ENCODE measurements at places on chromosomes 4 and X.

DNA sequence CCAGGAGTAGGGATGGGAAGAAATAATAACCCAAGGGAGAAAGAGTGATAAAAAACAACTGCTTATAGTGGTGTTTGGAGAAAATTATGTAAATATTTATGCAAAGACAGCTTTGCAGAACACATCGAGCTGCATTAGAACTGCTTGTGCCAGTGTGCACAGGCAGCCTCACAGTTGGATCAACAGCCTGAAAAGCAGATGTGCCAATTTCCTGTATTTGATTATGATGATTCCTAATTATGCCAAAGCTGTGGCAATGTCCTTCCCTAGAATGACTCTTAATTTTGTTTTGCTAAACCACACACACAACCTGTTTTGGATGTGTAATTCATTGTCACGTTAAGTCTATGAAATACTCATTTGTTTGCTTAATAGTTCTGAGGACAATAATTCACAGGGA, 30.6 kb upstream of the ANTXR2 start:
- peaks cover under 1% of the 10 kb centered on the region for H3K4me1 ChIP-seq
- no peak for DNase-seq
- peaks cover 12% of the 10 kb centered on the region for H3K36me3 ChIP-seq
- peaks cover 2% of the 10 kb centered on the region for H3K27me3 ChIP-seq
- H3K27ac ChIP-seq = no peak overlapping the region
- H3K4me3 ChIP-seq = no peak overlapping the region

- peaks cover 5% of the 10 kb centered on the region for H3K36me3 ChIP-seq
- H3K4me1 ChIP-seq = peaks cover 28% of the 10 kb centered on the region
- peak overlapping the region; percentile 87 for H3K27ac ChIP-seq
- peak overlapping the region; percentile 87 for H3K4me3 ChIP-seq
- DNase-seq = no peak
- no peaks in the 10 kb centered on the region for H3K27me3 ChIP-seq
These were observed 4.2 kb downstream of the PRDM8 start for GRCh38 chr4:80201252-80202151.

- no peaks in the 10 kb centered on the region for H3K4me1 ChIP-seq
- no peak for DNase-seq
- no peak overlapping the region for H3K27ac ChIP-seq
- no peak overlapping the region for H3K4me3 ChIP-seq
- H3K36me3 ChIP-seq = no peaks in the 10 kb centered on the region
- peaks cover 7% of the 10 kb centered on the region for H3K27me3 ChIP-seq
These were observed 20.0 kb upstream of the FGFBP2 start for GRCh38 chr4:15982842-15983524.

GRCh38 chr4:26522478-26522877, 32.2 kb upstream of the CCKAR start:
- no peak overlapping the region for H3K4me3 ChIP-seq
- peaks cover 12% of the 10 kb centered on the region for H3K27me3 ChIP-seq
- no peak for DNase-seq

GRCh38 chrX:143642426-143642825, 6.5 kb upstream of the SLITRK4 start:
- no peaks in the 10 kb centered on the region for H3K36me3 ChIP-seq
- no peak overlapping the region for H3K4me3 ChIP-seq
- no peak overlapping the region for H3K27ac ChIP-seq
- no peaks in the 10 kb centered on the region for H3K27me3 ChIP-seq
- DNase-seq = no peak
- no peaks in the 10 kb centered on the region for H3K4me1 ChIP-seq

- H3K4me3 ChIP-seq = no peak overlapping the region
- no peaks in the 10 kb centered on the region for H3K27me3 ChIP-seq
- no peak for DNase-seq
- H3K27ac ChIP-seq = no peak overlapping the region
These were observed 328.3 kb upstream of the RPS6KA3 start for GRCh38 chrX:20594985-20595384.

GRCh38 chrX:74293343-74293946, 10.5 kb upstream of the ZCCHC13 start:
- peaks cover 2% of the 10 kb centered on the region for H3K36me3 ChIP-seq
- peak; percentile 30 for DNase-seq
- no peaks in the 10 kb centered on the region for H3K27me3 ChIP-seq

Measured in memory B cell (primary cell).